Neural cell (in vitro differentiated cells): ENCODE measurements at places on chromosomes 6 and 20. TPM values are rescaled to one million over a fixed set of nuclear protein-coding genes. Genes with fewer than 3 reads are reported as not detected.

The TFAP2D gene
- polyA plus RNA-seq: not detected in 2 replicates

The MOG gene
- not detected in 2 replicates for polyA plus RNA-seq

The PPIL4 gene
- 43.6 and 57.2 TPM in 2 replicates for polyA plus RNA-seq

The PRKN gene
- 1.2 and 3.4 TPM in 2 replicates for polyA plus RNA-seq

The SLC26A8 gene
- polyA plus RNA-seq: not detected in 2 replicates

The TREM2 gene
- not detected in 2 replicates for polyA plus RNA-seq
